ENCODE measurements at places on chromosomes 13 and 19. TPM values are rescaled to one million over a fixed set of nuclear protein-coding genes. Genes with fewer than 3 reads are reported as not detected.

SAMD1 gene
- total RNA-seq: 8.6 TPM

NANOS2 gene
- not detected for total RNA-seq

DNA sequence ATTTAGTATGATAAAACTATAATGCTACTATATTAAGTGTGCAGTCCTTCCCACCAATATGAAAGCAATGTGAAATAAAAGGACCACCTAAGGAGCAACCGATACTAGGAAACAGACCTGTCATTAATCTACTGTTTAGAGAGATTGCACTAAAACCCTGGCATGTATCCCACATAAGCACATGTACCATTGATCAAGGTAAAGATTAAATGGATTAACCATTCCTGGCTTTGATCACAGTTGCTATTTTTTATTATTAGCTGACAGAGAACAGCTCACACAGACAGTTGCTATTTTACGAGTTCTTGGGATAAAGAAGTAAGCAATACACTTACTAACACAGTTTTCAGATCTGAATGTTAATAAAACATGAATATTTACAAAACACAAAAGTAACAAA, 57.7 kb upstream of the ZDHHC20 start:
- DNase-seq: no peak

DNA sequence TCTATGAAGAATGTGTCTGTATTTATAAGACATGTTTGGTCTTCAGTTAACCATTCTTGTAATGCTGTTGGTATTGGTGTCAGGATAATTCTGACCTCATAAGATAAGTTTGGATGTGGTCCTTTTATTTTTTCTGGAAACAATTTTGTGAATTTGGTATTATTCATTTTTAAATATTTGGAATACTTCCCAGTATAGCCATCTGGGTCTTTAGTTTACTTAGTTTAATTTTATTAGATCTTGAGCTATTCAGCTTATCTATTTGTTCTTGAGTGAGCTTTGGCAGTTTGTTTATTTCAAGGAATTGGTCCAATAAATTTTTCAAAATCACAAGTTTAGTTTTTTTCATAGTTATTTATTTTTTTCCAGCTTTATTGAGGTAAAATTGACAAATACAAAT, 335.4 kb upstream of the PCDH20 start:
- DNase-seq: no peak

CASP14 gene
- total RNA-seq: not detected

- no peak for DNase-seq
Observed at GRCh38 chr13:99528547-99528946, 27.3 kb downstream of the TM9SF2 start.
